ENCODE measurements at places on chromosomes 6 and 20.

GRCh38 chr6:140436023-140436811 is 1061.8 kb upstream of the CITED2 start:
- DNase-seq = no peak

DNA sequence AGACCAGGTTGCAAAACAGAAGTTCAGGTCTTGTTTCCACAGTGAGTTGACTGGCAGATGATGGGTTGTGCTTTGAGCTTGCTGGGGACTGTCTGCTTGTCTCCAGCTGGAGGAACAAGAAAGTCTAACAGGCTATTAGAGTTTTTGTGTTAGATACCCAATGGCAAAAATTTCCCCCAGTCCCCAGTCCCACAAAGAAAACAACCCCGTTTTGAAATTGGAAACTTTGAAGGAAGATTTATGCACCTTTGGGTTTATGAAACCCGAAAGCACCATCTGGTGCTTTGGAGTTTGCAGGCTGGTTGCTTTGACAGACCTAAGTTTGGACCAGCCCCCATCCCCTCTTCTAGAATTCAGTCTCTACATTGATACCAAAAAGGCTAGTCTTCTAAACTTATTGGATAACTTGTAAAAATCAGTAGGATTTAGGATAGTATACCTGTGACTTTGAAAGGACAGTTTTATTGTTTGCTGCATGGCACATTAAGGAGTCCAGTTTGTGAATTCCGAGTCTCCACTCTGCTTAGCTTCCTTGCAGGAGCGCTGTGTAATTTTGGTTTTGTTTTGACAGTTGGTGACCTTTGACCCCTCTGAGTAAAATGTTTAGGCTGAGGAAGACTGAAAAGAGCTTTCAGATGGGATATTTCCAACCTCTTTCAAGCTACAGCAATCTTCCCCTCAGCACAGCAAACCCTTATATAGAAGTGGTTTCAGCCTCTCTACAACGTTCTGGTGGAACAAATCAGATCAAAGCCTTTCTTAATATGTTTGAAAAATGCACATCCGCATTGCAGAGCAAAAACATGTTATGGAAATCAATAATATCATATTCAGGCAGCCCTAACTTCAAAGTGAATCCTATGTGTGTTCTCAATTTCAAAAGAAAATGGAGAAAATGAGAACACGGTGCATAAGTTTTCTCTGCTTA is 25.5 kb upstream of the PRL start:
- no peak for DNase-seq

- DNase-seq = no peak
These were observed 42.6 kb upstream of the SCML4 start for GRCh38 chr6:107866606-107867301.

- DNase-seq = no peak
These were observed 32.0 kb upstream of the RNF8 start for GRCh38 chr6:37321516-37322415.

- DNase-seq = no peak
These were observed 107.6 kb upstream of the KHDRBS2 start for GRCh38 chr6:62393608-62394007.

Measured in stimulated activated CD4-positive, alpha-beta T cell treated with anti-CD3 and anti-CD28 coated beads, Interleukin-1b, Interleukin-23, amount 100 ng/mL, for 1 hour (primary cell).